Stimulated activated CD4-positive, alpha-beta T cell treated with anti-CD3 and anti-CD28 coated beads, Interleukin-12 subunit alpha, Interleukin-12 subunit beta, amount 100 ng/mL, for 4 hours (primary cell): ENCODE measurements at places on chromosomes 3 and 15.

DNA sequence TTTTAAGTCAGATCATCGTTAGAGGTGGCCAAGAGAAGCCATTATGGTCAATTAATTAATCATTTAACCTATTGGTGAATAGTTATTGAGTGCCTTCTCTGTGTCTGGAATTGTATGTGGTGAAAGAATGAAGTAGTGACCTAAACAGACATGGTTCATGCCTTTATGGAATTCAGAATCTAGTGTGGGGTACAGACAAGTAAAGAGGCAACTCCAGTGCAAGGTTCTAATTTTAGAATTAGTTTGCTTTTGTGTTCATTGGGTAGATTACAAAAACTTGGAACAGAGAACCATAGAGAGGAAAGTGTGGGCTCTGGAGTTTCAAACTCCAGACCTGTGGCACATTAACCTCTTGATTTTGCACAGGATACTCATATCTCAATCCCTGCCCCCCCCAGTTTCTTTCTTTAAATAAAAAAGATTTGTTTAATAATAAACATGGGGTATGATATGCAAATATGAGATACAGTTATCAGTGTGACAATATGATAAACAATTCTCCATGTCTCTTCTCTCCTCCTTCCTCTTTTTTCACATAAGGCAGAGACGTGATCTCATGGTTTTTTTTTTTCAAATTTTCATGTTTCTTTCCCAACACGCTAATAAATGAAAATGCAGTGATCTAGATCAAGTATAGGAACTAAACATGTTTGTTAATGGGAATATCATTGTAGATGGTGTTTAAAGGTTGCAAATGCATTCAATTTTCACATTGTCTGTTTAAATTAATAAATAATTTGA, 117.9 kb downstream of the MITF start:
- DNase-seq: no peak

DNA sequence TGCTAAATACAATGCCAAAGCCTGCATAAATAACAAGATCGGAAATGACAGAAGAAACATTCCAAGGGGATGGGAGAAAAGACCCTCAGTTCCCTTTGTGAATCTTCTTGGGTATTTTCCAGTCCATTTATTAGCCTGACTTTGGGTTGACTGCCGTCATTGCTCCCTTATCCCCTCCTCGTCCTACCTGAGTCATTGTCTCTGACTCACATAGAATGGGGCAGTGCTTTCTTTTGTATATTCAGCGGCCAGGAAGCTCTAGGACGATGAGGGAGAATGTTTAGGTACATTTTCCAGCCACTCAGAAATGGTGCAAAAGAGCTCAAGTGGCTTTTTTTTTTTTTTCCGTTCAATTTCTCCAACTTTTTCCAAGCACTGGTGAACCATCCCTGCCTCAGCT, 71.6 kb downstream of the KAT2B start:
- DNase-seq: no peak

- DNase-seq: no peak
These were observed 111.8 kb downstream of the IGF2BP2 start for GRCh38 chr3:185713015-185713414.

GRCh38 chr3:13482106-13482690, 2.1 kb downstream of the HDAC11 start:
- DNase-seq: no peak

GRCh38 chr15:91307601-91308000, 207.5 kb downstream of the SV2B start:
- no peak for DNase-seq

DNA sequence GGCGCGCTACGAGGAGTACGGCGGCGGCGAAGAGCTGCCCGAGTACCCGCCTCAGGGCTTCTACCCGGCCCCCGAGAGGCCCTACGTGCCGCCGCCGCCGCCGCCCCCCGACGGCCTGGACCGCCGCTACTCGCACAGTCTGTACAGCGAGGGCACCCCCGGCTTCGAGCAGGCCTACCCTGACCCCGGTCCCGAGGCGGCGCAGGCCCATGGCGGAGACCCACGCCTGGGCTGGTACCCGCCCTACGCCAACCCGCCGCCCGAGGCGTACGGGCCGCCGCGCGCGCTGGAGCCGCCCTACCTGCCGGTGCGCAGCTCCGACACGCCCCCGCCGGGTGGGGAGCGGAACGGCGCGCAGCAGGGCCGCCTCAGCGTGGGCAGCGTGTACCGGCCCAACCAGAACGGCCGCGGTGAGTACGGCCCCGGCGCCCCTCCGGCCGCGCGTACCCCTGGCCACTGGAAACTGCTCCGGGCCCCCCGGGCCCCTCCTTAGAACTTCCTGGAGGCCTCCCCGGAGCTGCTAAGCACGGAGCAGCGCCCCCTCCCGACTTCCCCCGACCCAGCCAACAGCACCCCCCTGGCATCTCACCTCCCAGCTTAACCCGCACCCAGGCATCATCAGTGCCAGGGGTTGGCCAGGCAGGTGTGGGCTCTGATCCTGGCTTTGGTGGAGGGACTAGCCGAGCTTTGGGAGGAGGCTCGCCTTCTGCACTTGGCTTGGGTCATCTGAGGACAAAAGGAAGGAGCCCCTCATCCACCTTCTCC, 1.4 kb downstream of the LOXL1 start:
- peak; percentile 79 for DNase-seq

GRCh38 chr3:37680401-37680800, 181.3 kb upstream of the CTDSPL start:
- DNase-seq: no peak

DNA sequence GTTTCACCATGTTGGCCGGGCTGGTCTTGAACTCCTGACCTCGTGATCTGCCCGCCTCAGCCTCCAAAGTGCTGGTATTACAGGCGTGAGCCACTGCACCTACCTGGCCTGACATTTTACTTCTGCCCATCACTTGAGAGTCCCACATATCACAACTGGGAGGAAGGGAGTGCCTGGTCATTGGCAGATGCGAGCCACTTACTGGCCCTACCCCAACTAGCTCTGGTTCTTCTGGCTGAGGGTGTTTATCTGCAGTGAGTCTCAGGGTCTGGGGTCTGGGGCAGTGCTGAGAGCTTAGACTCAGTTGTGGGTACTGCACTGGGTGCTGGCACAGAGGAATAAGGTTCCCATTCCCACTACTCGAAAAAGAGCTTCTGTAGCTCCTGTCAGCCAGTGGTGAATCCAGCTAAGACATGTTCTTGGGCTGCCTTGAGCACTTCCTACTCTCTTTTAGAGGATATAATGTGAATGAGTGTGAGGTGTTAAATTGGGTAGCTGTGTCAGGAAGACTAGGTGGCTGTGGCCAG, 30.2 kb downstream of the DAG1 start:
- no peak for DNase-seq

GRCh38 chr15:88898736-88899135, 3.4 kb upstream of the HAPLN3 start:
- no peak for DNase-seq

DNA sequence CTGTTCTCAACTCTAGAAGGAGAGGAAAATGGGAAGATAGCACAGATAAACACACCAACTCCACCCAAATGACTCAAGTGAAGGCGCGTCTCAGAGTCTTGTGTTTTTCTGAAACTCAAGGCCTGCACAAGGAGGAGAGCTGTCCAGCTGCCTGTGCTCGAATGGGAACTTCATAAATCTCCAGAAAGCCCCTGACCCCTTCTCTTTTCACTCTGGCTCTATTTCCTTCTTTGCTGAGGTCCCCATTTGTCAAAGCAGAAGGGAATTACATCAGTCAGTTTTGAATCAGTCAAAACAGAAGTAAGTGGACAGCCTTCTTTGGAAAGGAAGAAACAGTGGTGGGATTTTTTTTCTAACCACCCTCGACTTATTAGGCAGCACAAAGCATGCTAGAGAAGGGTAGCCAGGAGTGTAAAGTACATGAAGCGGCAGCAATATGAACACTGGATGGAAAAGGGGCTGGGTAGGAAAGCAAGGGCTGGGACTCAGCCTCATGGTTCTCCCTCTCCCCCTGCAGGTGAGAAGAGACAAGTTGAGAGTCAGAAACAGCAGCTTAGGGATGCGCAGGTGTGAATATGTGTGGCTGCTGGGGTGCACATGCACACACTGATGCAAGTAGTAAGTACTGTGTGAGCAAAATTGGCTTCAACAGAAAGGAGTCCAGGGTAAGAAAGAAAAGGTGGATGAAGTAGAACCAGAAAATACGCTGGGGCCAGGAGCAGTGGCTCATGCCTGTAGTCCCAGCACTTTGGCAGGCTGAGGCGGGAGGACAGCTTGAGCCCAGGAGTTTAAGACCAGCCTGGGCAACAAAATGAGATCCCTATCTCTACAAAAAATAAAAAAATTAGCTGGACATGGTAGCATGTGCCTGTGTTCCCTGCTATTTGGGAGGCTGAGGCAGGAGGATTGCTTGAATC, 36.6 kb upstream of the MAGEF1 start:
- no peak for DNase-seq

- no peak for DNase-seq
These were observed 335.2 kb downstream of the GAP43 start for GRCh38 chr3:115958526-115958925.

DNA sequence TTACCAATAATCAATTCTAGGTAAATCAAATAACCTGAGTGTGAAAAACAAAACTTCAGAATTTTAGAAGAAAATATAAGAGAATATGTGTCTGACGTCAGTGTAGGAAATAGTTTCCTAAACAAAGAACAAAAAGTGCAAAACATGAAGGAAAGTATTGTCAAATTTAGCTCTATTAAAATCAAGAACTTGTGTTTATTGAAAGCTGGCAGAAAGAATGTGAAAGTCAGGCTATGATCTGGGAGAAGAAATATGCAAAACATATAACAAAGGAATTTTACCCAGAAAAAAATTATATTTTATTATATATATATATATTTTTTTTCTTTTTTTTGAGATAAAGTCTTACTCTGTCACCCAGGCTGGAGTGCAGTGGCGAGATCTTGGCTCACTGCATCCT, 129.1 kb upstream of the ANKRD28 start:
- DNase-seq: no peak

DNA sequence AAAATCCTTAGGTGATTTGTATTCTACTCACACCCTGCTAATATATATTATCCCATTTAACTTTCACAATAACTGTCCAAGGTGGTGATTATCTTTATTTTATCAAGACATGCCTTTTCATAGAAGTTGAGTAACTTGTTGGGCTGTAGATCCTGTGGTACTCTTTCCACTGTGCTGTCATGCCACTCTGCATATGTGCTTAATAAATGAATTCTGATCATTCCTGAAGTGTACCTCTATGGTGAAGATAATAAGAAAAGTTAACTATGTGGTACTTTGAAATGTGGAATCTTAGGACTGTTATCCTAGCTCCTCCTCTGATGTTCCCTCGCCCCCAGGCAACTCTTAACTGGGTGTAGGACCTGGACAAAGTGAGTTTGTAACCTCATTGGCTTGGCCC, 5.2 kb downstream of the SNRK start:
- DNase-seq: no peak
